ENCODE measurements at places on chromosomes 4 and X.

DNA sequence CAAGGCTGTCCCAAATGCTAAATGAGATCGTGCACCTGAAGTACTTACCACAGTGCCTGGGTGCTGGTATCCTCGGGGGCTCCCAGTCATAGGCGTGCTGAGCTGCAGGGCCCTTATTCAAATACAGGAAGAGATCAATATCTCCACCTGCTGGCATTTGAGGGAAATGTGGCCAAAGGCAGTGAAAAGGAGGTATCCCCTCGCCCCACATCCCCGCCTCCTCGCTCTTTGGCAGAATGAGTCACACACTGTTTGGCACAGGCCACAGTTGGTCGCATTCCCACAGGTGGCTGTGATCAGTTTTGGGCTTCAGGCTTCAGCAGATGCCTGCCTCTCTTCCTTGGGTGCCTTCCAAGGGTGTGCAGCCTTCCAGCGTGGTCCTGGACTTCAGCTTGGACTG, 28.4 kb downstream of the ZNF185 start:
- DNase-seq = peak; percentile 55

DNA sequence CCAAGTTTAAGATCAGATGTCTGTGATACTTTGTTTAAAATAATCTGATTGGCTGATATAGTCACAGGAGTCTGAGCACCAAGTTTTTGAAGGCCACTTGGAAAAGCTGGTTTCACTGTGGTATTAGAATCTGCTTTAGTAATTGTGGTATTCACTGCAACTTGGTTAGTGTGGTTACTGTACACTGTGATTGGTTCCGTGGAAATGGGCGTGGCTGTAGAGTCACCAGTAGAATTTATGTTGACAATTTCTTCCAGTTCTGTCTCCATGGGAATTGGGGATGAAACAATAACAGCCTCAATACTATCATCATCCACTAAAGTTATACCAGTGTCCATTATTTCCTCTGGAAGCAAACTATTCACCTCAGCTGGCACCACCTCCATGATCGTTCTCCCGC, 26.2 kb downstream of the LIN54 start:
- no peak for DNase-seq

- DNase-seq = no peak
Observed at GRCh38 chr4:7021930-7022664, 21.1 kb upstream of the TADA2B start.

GRCh38 chr4:92091335-92091734, 212.4 kb upstream of the GRID2 start:
- DNase-seq = no peak

GRCh38 chr4:116469582-116469981, 615.8 kb downstream of the TRAM1L1 start:
- DNase-seq = no peak

GRCh38 chrX:74924449-74925224, 615 bp downstream of the NEXMIF start:
- DNase-seq = peak; percentile 61

DNA sequence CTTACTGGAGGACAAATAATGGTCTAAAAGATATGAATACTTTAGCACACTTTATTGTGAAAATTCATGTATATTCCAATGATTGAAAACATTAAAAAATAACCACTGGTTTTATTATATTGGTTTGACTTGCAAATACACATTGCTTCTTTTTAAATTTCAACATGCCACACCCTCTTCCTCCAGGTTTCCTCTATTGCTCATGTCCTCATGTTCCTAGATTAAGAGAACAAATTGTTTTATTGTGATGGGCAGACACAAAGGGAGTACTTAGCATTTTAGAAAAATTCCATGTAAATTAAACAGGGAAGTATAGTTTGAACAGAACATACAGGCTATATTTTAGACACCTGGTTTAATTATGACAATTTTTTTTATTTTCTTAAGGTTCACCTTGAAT, 230.6 kb upstream of the GPRIN3 start:
- DNase-seq = no peak

GRCh38 chr4:168683595-168683994, 186.7 kb downstream of the PALLD start:
- DNase-seq = no peak

GRCh38 chr4:177302371-177303100, 7.1 kb upstream of the NEIL3 start:
- no peak for DNase-seq

DNA sequence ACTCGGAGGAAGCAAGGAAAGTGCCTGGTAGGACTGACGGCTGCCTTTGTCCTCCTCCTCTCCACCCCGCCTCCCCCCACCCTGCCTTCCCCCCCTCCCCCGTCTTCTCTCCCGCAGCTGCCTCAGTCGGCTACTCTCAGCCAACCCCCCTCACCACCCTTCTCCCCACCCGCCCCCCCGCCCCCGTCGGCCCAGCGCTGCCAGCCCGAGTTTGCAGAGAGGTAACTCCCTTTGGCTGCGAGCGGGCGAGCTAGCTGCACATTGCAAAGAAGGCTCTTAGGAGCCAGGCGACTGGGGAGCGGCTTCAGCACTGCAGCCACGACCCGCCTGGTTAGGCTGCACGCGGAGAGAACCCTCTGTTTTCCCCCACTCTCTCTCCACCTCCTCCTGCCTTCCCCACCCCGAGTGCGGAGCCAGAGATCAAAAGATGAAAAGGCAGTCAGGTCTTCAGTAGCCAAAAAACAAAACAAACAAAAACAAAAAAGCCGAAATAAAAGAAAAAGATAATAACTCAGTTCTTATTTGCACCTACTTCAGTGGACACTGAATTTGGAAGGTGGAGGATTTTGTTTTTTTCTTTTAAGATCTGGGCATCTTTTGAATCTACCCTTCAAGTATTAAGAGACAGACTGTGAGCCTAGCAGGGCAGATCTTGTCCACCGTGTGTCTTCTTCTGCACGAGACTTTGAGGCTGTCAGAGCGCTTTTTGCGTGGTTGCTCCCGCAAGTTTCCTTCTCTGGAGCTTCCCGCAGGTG, 637 bp downstream of the AR start:
- DNase-seq = peak; percentile 55

GRCh38 chrX:45715748-45716147, 515.1 kb upstream of the DIPK2B start:
- no peak for DNase-seq

DNA sequence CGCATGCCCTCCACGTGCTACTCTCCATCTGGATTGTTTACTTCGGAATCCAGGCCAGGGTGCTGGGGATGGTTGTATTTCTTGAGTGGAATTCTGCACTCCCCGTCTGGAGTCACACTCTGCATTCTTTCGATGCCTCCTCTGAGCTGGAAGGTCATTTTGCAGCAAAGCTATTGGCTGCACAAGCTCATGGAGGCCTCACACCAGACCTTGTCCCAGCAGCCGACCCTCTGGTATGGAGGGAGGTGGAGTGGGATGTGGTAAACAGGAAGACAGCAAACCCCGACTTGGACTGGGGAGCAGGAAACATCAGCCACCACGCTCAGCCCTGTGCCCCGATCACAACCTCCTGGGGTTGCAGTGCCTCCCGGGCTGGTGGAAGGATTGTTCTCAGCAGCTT, 225.3 kb upstream of the LNX1 start:
- DNase-seq = no peak

DNA sequence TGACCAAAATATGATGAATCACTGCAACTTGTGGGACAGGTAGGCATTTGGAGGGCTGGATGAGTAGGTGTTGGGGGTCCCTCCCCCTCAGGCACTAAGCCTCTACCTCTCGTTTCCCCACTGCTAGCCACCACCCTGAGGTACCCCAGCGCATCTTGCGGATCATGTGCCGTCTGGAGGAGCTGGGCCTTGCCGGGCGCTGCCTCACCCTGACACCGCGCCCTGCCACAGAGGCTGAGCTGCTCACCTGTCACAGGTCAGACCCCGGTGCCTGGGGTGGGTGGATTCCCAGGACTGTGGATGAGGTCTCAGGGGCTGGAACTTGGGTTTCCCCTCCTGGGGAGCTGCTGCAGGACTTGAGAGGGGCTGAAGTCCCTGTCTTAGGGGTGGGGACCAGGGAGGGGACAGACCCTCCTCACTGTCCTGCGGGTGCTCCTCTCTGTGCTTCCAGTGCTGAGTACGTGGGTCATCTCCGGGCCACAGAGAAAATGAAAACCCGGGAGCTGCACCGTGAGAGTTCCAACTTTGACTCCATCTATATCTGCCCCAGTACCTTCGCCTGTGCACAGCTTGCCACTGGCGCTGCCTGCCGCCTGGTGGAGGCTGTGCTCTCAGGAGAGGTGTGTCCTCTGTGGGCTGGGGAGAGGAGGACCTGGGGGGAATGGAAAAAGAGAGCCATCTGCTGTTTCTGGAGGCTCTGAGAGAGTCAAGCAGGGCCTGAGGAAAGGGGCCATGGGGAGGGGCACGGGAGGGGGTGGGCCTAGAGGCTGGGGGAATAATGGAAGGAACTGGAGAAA, 10.1 kb upstream of the ERAS start:
- DNase-seq = no peak

DNA sequence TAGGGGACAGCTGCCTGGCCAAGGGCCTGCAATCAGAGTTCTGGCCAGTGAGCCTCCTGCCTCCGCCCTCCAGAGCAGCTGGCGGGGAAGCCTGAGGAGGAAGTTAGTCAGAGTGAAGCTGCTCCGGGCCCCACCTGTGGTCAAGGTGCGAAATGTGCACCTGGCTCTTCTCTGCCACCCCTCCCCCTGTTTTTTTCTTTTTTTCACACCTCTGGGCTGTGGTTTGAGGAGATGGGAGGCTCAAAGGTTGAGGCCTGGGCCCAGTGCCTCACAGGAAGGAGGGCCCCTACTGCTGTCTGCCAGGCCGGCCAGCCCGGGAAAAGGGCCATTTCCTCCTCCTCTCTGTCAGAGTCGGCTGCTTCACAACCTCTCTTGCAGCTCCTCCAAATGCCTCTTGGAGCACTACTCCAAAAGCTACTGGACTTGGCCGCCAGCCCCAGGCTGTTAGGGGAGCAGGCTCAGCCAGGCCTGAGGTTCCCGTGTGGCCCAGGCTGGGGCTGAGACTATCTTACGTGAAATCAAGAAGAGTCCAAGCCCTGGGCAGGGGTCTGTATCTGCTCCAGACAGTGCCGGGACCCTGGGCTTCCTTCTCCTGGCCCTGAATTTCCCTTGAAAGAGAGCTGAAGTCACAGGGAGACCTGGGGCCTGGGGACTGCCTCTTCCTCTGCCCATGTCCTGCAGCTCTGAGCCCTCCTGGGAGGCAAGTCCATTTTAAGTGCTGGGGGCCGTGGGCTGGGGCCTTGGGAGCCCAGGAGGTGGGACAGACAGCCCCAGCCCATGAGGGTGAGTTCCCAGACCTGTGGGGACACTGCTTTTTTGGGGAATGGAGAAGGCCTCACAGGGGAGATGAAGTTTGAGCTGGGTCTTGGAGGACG, 4.5 kb upstream of the CXCR3 start:
- peak; percentile 53 for DNase-seq

DNA sequence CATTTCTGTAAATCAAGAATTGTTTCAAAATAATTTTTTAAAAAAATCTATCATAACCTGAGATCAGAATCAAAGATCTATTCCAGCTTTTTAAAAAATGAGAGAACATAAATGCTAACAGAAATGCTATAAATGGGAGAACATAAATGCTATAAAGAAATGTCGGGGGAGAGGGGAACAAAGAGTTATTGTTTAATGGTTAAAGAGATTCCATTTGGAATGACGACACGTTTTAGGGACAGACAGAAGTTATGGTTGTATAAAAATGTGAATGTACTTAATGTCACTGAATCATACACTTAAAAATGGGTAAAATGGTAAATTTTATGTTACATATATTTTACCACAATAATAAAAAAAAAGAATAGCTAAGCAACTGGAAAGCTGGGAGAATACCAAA, 127.1 kb downstream of the ATRX start:
- no peak for DNase-seq

DNA sequence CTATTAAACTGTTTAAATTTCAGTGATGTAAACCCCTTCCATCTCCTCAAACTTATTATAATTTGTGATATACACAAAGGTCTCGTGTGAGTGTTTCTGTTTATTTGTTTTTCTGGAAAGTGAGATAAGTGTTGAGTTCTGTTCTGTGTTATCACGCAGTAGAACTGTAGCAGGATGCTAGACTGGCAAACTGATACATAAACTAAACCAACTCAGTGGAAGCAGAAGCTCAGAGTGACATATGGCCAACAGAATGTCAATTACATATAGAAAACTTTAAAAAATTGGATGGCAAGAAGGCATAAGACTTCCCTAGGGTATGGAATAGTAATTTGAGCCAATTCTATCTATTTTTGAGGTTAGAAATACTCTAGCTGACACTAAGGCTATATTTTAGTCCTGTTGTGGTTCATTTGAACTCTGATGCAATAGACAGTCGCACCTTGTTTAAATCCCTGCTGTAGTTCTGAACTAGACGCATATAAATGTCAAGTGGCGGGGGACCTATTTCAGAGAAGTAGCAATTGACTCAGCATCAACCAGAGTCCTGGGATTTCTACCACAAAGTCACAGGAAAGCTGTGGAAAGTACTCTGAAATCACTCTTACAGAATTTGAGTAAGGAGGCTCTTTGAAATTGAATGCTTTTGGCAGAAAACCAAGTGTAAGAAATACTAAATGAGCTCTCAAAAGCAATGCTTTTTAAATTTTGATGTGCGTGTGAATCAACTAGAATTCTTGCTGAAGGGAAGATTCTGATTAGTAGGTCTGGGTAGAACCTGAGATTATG, 294.4 kb downstream of the INPP4B start:
- DNase-seq = no peak

GRCh38 chr4:145055533-145056257, 42.3 kb downstream of the ANAPC10 start:
- DNase-seq = no peak

- DNase-seq = no peak
Observed at GRCh38 chrX:10329984-10330383, 173.2 kb downstream of the CLCN4 start.

GRCh38 chr4:156018383-156018782, 64.7 kb upstream of the CTSO start:
- no peak for DNase-seq

DNA sequence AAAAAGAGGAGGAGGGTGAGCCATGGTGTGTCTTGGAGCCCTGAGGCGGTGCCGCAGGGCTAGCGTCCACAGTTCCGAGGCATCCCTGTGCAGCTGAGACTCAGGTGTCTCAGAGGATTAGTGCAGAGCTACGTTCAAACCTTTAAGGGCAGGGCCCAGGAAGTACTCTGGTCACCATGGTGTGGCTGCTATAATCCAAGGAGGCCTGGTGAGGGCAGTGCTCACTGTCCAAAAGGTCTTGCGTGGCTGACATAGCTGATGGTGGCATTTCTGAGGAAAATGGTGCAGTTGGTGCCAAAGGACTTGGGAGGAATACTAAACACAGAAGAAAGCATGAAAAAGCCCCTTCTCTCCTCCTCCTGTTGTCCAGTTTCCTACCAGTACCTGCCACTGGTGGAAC, 146.9 kb downstream of the DCHS2 start:
- no peak for DNase-seq

GRCh38 chr4:153832720-153833287, 43.9 kb upstream of the SFRP2 start:
- DNase-seq = no peak

DNA sequence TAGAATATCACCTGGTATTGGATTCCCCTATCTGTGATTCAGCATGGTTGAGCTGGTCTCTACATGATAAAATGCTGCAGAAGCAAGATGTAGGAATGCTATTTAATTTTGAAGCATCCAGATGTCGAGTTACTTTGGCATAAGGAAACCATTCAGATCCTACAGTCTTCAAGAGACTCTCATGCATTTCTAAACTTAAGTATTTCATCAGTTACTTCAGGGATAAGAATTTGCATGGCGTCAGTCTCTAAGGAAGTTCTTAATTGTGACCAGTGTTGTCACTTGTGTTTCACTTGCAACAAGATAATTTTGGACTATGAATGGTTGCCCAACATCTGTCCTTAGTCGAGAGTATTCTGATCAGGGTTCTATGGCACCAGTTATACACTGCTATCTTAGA, 192.4 kb downstream of the CCNG2 start:
- no peak for DNase-seq

- no peak for DNase-seq
Observed at GRCh38 chr4:139564502-139564901, 8.5 kb upstream of the SETD7 start.

GRCh38 chrX:137566746-137567679, 1.1 kb downstream of the ZIC3 start:
- peak; percentile 50 for DNase-seq
